ENCODE measurements at places on chromosomes 5 and 9.

DNA sequence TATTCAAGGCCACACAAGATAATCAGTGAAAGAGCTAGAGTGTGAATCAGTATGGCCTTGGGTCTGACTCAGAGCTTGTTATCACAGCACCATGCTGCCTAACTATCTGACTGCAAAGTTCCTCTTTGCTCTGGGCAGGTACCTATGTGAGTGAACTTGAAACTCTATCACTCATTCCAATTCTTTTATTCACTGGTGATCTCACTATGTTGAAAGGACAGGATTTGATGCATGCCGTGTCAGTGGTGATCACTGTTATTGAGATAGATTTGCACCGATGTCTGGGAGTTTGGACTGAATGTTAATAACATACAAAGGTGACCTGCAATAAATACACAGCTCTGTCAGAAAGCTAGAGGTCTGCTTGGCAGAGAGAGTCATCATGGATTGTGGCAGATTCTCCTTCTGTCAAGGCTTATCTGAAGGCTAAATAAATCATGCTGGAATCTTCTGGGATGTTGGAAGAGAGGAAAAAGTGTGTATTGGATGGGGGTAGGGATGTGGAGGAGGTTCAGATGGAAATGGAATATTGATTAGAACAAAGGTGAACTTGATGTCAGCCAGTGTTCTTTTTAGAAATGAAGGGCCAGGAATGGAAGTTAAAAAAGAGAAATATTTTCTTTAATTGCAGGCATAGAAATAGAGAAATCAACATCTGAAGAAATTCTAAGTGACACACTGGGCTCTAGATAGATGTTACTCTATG lies 91.8 kb upstream of the TNC start:
- DNase-seq, result peak; percentile 78

DNA sequence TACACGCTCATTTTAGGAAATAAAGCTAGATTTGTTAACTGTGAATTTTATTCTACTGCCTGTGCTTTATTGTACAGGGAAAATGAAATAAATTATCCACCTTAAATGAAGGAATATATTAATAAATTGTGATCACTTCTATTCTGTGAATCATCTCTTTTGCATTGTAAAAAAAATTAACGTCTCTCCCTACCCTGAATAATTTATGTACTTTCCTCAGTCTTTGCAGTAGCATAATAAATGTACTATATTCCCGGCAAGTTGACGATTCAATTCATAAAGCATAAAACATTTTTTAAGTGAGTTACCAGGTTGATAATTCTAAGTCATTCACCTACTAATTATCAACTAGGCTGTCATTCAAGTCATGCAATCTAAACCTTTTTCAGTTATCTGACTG lies 1425.3 kb upstream of the CDH9 start:
- no peak for DNase-seq

DNA sequence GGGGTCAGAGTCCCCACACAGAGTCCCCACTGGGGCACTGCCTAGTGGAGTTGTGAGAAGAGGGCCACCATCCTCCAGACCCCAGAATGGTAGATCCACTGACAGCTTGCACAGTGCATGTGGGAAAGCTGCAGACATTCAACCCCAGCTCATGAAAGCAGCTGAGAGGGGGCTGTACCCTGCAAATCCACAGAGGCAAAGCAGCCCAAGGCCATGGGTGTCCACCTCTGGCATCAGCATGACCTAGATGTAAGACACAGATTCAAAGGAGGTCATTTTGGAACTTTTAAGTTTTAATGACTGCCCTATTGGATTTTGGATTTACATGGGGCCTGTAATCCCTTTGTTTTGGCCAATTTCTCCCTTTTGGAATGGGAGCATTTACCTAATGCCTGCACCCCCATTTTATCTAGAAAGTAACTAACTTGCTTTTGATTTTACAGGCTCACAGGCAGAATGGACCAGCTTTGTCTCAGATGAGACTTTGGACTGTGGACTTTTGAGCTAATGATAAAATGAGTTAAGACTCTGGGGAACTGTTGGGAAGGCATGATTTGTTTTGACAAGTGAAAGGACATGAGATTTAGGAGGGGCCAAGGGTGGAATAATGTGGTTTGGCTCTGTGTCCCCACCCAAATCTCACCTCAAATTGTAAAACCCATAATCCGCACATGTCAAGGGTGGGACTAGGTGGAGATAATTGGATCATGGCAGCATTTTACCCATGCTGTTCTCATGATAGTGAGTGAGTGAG lies 56.3 kb upstream of the ITGA1 start:
- DNase-seq, result no peak

GRCh38 chr5:81898403-81898802 lies 73.4 kb upstream of the ATG10 start:
- no peak for DNase-seq

Measured in amniotic epithelial cell (primary cell).